ENCODE measurements at places on chromosomes 1 and 21.

- peak; percentile 9 for DNase-seq
Measured at GRCh38 chr1:54052431-54052933, 522 bp downstream of the TMEM59 start.

DNA sequence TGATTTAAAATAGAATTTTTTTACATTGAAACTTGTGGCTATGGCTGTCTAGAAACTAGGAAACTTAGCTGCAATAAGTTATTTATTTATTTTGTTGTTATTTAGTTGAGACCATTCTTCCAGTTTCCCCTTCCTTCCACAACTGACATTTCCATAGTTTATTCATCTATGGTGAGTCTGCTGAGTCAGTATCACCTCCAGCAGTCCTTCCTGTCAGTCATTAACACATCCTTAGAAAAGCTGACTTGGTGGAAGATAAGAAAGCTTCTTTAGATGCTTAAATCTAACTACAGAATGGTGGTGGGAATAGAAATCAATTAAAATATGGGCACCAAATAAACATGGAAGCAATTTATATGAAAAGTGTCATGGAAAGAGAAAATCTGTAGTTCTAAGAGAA, 714.0 kb downstream of the RWDD3 start:
- no peak for DNase-seq

- no peak for DNase-seq
Measured at GRCh38 chr21:32482565-32483292, 70.2 kb downstream of the EVA1C start.

GRCh38 chr1:241061062-241061461, 295.9 kb downstream of the RGS7 start:
- no peak for DNase-seq

DNA sequence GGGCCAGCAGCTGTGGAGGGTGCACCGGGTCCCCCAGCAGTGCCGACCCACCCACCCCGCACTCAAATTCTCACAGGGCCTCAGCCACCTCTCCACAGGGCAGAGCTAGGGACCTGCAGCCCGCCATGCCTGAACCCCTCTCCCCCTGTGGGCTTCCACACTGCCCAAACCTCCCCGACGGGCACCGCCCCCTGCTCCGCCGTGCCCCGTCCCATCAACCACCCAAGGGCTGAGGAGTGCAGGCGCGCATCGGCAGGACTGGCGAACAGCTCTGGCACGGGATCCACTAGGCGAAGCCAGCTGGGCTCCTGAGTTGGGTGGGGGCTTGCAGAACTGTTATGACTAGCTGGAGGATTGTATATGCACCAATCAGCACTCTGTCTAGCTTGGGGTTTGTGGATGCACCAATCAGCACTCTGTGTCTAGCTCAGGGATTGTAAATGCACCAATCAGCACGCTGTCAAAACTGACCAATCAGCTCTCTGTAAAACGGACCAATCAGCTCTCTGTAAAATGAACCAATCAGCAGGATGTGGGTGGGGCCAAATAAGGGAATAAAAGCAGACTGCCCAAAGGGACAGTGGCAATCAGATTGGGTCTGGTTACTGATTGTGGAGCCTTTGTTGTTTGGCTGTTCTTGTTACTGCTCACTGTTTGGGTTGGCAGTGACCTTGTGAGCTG, 12.4 kb upstream of the RCAN3 start:
- no peak for DNase-seq

DNA sequence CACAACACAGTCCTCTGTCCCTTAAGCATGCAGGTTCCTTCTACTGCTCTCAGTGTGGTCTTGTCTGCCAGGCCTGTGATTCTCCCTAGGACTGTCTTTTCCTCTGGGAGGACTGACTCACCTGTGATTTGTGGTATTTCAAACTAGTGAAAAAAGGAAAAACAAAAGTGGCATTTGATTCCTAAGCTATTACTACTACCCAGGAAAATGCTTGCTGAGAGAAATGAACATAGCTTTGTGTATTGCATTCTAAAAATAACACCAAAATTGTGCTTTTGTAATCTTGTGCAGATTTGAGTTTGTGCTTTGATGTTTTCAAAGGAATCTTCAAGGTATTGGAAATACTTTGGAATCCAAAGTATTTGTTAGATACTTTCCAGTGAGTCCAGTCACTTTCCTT, 57.0 kb downstream of the GPR161 start:
- no peak for DNase-seq

DNA sequence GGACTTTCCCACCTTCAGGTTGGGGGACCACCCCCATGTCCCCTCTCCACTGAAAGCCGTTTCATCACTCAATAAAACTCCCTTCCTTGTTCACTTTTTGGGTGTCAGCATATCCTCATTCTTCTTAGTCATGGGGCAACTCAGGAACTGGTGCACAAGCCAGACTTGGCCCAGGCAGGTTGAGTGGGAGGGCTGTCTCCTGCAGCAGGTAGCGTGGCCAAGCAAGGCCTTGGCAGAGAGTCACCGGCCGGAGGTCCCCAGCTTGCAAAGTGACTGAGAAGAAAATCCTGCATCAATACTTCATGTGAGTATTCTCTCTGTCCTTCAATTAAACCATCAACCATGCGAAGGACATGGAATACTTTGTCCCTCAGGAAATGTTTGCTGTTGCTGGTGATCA, 148.9 kb downstream of the RHOU start:
- DNase-seq = no peak

DNA sequence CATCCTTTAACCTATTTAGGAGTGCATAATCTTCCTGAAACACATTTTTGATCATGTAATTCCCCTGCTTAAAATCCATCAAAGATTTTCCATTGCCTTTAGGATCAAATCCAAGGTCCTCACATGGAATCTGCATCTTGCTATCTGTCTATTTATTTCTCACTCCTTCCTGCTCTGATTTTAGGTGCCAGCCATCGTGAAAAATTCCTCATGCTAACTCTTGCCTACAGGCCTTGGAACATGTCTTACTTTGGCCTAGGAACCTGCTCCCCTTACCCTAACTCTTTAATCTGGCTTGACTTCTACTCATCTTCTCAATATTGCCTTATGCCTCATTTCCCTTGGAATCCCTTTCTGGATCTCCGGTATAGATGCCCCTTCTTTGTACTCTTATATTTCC, 1074.3 kb downstream of the TTLL7 start:
- DNase-seq = no peak

DNA sequence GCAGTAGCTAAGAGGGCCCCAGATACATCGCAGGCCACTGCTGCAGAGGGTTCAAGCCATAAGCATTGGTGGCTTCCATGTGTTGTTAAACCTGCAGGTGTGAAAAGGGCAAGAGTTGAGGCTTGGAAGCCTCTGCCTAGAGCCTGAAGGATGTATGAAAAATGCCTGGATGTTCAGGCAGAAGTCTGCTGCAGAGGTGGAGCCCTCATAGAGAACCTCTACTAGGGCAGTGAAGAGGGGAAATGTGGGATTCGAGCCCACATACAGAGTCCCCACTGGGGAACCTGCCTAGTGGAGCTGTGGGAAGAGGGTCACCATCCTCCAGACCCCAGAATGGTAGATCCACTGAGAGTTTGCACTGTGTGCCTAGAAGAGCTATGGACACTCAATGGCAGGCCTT, 30.6 kb upstream of the ADGRL4 start:
- DNase-seq = no peak

DNA sequence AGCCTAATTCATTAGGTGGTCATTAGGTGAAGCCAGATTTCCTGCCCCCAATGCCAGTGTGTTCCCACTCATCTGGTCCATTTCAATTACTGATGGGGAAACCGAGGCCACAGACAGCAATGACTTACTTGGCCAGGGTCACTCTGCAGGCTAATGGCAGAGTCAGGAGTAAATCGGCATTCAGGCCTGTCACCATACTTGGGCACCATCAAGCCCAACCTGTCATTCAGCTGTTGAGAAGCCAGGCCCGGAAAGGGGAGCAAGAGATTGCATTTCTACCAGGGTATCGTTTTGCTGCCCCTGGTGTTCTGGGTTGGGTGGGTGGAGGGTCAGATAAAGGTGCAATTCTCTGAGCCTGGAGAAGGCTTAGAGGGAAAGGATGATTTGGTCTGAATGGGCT, 8.0 kb upstream of the TMEM61 start:
- no peak for DNase-seq

GRCh38 chr1:240474133-240474614, 137.8 kb downstream of the GREM2 start:
- DNase-seq = no peak

DNA sequence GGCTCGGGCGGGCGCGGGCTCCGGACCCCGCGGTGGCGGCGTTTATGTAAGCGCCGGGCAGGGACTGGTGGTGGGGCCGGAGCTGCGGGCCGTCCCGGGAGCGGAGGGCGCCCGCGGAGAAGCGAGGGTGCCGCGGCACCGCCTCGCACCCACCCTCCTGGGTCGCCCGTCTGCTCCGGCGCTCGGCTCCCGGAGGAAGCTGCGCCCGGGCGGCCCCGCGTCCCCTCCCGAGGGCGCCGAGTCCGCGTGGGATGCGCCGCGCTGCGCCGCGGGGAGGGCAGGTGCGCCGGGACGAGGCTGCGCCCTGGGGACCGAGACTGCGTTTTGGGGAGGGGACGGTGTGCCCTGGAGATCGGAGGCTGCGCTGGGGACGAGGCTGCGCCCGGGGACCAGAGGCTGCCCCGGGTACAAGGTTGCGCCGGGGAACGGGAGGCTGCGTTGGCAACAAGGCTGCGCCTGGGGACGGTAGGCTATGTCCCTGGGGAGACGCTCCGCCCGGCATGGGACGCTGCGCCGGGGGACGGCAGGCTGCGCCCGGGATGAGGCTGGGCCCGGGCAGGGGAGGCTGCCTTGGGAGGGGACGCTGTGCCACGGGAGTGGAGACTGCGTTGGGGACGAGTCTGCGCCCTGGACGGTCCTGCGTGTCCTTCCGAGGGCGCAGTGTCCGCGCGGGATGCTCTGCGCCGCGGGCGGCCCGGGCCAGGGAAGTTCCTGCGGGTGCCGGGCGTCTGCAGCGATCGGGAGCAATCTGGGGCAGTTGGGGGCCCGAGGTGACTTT, 627 bp downstream of the ADARB1 start:
- DNase-seq = no peak

DNA sequence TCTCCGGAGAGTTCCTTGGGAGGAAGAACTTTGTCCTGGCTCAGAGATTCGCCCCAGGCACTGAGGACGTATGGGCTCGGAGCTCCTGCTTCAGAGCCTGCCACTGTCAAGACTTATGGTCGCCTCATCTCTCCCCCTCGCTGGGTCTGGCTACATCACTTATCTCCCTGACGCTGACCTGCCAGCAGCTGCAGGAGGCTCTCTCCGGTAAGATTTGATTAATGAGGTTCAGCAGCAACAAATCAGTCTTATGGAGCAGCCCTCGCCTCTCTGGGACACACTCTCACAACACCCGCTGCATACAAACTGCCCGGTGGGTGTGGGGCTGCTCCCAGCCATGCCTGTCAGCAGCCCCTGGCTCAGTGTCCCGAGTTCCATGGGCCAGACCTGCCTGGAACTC, 297.8 kb downstream of the RRAGC start:
- no peak for DNase-seq

DNA sequence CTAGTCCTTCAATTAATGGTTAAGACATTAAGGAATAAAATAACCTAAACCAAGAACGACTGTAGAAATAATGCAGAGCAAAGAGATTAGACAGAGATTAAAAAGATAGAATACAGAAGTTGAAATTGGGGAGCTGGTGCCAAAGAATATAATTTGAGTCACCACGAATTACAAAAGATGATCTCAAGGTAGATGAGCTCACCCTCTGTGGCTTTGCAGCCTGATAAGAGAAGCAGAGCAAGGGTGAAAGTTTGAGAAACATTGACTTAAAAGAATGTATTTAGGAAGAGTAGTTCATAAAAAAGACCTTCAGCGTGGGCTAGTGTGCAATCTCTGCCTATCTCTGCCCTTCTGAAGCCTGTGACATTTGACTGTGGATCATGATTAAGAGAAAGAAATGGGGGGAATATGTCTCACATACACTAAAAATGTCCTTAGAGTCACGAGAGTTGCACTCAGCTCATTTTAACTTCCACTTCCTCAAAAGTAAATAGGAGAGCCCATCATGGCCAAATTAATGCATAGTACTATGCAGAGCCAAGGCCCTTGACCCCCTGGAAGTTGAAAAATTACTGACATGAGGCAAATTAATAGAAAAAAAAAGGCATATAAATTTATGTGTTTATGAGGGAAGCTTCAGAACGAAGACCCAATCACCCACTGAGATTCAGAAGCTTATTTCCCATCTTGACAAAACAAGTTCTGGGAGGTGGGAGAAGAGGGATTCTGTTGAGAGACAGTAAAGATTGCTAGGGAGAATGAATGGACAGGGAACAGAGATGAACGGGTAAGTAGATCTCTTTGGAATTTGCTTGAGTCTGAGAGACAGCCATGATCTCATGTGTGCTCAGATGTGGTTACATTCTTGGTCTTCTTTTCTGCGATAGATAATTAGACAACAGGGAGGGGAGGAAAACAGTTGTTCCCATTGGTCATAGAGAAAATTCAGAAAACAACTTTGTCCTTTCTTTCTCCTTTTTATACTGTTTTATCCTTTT, 395.4 kb upstream of the LRRC7 start:
- no peak for DNase-seq

- no peak for DNase-seq
Measured at GRCh38 chr1:56339786-56340465, 239.4 kb downstream of the PLPP3 start.

All from activated CD4-positive, alpha-beta T cell treated with anti-CD3 and anti-CD28 coated beads, Interleukin-2, amount 50 U/mL, for 4 hours (primary cell).